ENCODE measurements at places on chromosomes 5 and 9.

GRCh38 chr9:136051837-136052471 is 43.1 kb downstream of the NACC2 start:
- DNase-seq = peak; percentile 70

DNA sequence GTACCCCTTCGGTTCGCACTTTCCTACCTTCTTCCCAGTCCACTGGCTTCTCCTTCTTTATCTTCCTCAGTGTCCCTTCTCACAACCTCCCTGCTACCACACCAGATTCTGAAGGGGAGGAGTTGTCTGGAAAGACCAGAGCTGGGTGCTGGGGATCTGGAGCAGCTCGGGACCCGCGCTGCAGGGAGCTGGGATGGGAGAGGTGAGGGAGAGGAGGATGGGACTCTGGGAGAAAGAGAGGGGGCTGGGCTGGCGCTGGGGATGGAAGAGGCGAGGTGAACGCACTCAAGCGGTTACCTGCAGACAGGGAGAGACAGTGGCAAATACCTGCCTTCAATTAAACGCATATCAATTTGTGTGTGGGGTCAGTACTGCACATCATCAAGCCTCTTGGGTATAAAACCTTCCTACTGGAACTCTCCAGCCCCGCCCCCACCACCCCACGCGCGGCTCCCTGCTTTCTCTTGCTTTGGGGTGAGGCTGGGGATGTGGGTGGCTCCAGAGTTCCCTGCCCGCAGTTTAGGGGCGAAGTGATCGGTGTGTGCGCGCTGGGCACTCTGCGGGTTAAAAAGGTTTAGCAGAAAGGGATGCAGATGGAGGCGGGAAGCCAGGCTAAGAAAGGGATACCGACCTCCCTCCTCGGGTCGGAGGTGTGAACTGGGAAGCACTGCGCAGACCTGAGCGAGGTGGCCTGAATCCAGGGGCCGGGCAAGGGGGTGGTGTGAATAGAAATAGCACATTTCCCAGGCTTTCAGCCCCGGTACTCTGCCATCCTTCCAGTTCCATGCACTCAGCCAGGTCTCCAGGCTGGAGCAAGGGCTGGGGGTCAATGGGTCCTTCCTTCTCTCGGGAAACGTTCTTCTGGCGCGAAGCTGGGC is 977 bp upstream of the PAM start:
- no peak for DNase-seq

- no peak for DNase-seq
Measured at GRCh38 chr9:97382099-97382718, 29.7 kb upstream of the TDRD7 start.

- DNase-seq = no peak
Measured at GRCh38 chr5:54905942-54906537, 79.4 kb downstream of the ESM1 start.

- DNase-seq = no peak
Measured at GRCh38 chr5:31755676-31756230, 116.8 kb downstream of the PDZD2 start.

- no peak for DNase-seq
Measured at GRCh38 chr9:109972026-109972882, 192.3 kb downstream of the PALM2AKAP2 start.

- no peak for DNase-seq
Measured at GRCh38 chr5:163245584-163245983, 191.8 kb upstream of the CCNG1 start.
